ENCODE measurements at places on chromosomes 7 and 10.
A peak's percentile ranks its signal among the peaks of the same experiment; 100 is the strongest.

- DNase-seq, result no peak
These were observed 17.1 kb downstream of the MCU start for GRCh38 chr10:72709041-72709440.

DNA sequence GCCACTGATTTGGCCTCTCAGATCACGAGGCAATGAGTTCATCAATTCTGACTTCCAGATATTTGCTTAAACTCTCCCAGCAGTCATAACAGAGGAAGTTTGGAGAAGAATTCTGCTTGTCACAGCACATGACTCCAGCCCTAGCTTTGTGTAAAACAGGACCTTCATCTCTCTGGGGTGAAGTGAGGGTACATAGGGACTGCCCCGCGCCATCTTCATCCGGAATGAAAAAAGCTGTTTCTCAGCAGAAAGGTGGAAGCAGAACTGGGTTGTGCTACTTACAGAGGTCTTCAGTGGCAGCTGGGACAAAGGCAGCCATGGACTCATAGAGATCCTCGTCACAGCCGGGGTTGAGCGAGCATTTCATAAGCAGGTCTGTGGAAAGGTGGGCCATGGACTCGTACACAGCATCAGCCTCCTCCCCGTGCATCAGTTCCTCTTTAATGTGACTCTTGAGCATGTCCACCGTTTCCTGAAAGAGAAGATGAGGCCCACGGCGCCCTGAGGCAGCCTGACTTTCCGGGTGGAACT is 58.4 kb upstream of the TM9SF3 start:
- DNase-seq, result no peak

- no peak for DNase-seq
These were observed 230.4 kb downstream of the ACTR3B start for GRCh38 chr7:152989889-152990380.

DNA sequence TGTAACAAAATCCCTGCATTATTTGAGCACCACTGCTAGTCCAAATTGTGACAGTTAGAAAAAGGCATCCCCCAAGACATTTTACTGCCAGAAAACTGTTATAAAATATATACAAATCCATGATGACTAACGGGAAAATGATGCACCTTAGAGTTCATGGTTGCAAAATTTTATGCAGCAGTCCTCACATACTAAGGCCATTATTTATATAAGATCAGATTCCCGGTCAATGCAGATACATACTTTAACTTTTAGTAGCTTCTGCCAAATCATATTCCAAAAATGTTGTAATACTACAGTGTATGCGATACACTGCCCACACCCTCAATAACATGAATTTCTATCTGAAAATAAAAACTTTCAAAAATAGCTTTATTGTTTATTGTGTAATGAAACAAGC is 239.9 kb upstream of the ZNF32 start:
- DNase-seq, result no peak

DNA sequence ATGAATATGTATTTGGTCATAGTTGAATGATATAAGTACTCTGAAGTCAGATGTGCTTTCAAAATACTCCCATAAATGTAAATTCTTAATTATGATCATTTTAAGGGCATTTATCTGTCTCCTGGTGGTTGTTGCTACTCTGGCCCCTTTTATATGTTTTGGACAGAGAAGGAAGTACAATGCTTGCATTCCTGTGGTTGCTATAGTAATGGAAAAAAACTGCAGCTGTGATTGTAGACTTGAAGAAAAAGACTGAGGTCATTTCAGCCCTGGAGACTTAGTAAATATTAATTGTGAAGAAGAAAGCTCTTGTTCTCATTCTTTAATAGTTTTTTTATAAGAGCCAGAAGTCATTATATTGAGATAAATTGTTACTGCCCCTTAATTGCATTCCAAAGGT is 70.2 kb upstream of the FERD3L start:
- no peak for DNase-seq

- no peak for DNase-seq
These were observed 258.2 kb upstream of the GLI3 start for GRCh38 chr7:42495256-42495655.

DNA sequence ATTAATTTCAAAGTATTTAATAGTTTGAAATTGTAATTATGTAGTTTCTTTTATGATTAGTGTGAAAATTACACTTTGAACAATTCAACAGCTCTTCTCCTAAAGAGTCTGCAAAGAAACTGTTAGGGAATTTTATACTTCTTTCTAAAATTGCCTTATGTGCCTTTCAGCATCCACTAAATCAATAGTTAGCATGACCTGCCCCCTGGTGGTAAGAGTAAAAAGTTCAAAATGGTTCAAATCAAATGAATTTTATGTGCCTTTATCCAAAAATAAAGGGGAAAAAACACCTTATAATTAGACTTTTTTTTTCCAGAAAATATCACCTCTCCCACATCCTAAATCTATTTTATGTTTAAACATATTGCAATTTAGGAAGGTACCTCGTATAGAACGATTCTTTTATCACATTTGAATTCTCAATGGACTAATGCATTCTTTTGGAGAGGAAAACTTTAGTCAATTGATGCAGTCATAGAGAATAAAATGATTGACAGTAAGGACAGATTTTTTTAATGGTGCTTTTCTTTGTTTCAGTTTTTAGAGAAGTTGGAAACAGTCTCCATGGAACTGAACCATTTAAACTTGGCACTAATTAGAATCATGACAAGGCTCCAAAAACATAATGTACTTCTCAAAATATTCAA is 163.7 kb downstream of the SEMA3D start:
- DNase-seq, result no peak

- DNase-seq, result no peak
These were observed 209.8 kb upstream of the C7orf33 start for GRCh38 chr7:148380596-148381419.

DNA sequence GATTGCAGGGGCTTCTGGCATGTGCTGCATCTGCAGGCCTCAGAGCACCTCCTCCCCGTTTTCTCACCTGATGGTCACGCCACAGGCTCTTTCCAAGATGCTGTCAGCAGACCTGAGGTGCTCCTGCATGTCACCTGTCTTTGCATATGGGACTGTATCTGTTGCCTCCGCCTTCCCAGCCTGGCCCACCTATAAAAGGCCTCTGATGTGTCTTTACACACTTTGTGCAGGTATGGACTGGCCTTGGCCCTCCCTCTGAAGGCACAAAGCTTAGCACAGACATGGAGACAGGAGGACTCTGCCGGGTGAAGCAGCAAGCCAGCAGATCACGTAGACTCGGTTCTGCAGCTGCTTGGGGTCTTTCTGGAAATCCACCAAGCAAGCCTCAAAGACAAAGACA is 220.9 kb upstream of the PPP2R2D start:
- no peak for DNase-seq

- no peak for DNase-seq
These were observed 341.5 kb downstream of the OTUD1 start for GRCh38 chr10:23780331-23780730.

DNA sequence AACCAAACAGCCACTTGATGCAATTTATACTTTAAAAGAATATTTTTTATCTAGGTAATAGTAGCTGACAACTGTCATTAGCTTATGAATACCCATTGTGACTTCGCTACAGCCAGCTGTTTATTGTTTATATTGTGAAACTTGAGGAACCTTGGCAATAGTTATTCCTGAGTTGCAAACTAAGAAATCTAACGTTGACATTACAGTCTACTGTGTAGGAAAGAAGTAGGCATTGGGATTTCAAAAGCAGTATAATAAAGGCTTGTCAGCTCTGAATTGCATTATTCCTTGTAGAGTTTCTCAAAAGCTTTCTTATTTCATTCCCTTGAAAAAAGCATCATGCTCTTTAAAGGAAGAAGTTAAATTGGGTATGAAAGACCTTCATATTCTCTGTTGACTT is 42.7 kb upstream of the OIT3 start:
- no peak for DNase-seq

DNA sequence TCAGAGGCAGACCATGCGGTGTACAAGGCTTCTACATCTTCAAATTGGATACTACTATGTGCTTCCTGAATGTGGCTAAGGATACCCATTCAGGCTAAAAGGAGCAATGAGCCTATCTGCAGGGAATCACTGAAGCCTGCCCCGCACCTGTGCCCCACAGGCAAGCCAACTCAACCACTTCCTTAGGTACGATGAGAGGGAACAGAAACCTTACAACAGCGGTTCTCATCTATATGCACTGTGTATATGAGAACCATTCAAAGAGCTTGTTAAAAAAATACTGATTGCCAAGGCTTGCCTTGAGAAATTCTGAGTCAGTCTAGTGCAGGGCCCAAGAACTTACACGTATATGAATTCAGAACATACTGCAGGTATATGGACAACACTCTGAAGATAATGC is 679.6 kb downstream of the PARD3 start:
- no peak for DNase-seq

- DNase-seq, result no peak
These were observed at the start of gene CCL26 for GRCh38 chr7:75772081-75773077. Gene CCL26 (minus strand): TSS chr7:75772211. CDS start chr7:75772176, 35 bp downstream.

- DNase-seq, result no peak
These were observed 8.6 kb downstream of the VWC2 start for GRCh38 chr7:49781996-49782395.

- DNase-seq, result no peak
These were observed 3.7 kb upstream of the SLC16A9 start for GRCh38 chr10:59713196-59713821.

- DNase-seq, result no peak
These were observed 69.1 kb downstream of the SHH start for GRCh38 chr7:155743177-155743576.

GRCh38 chr7:81484261-81484660 is 285.6 kb downstream of the HGF start:
- DNase-seq, result no peak

GRCh38 chr7:20141002-20141345 is 76.2 kb downstream of the MACC1 start:
- DNase-seq, result no peak

DNA sequence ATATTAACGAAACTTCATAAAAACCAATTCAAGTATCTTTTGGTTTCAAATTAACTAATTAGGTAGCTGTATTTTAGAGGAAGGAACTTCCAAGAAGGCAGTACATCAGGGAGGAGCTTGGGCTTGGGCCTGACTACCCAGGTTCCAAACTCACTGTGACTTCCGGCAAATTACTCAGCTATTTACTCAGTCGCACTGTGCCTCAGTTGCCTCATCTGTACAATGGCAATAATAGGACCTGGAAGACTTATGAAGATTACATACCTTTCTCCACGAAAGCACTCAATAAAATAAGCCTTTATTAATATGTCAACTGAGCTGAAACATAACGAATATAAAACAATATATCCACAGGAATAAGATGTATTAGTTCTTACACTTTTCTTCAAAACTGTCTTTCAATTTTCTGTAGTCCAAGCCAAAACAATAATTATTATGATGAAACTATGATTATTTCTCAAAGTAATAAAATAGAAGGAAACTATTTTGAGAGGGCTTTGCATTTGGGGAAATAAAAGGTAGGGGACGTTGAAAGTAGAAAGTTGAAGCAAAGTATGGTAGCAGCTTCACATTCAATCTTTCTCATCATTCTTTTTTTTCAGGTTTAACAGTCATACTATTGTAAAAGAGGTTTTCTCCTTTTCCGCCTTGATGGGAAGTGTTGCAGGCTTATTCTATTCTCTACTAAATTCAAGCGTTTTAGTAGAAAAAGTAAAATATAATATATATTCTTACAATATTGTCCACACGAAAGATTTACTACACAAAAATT is 10.5 kb upstream of the EBLN1 start:
- no peak for DNase-seq

GRCh38 chr10:133336577-133337369 is at the start of gene CALY:
Gene CALY (minus strand): TSS chr10:133336896. CDS start chr10:133328989, 7,907 bp downstream.
- peak; percentile 77 for DNase-seq

- DNase-seq, result no peak
These were observed 68.1 kb downstream of the PRTFDC1 start for GRCh38 chr10:24884316-24884715.

DNA sequence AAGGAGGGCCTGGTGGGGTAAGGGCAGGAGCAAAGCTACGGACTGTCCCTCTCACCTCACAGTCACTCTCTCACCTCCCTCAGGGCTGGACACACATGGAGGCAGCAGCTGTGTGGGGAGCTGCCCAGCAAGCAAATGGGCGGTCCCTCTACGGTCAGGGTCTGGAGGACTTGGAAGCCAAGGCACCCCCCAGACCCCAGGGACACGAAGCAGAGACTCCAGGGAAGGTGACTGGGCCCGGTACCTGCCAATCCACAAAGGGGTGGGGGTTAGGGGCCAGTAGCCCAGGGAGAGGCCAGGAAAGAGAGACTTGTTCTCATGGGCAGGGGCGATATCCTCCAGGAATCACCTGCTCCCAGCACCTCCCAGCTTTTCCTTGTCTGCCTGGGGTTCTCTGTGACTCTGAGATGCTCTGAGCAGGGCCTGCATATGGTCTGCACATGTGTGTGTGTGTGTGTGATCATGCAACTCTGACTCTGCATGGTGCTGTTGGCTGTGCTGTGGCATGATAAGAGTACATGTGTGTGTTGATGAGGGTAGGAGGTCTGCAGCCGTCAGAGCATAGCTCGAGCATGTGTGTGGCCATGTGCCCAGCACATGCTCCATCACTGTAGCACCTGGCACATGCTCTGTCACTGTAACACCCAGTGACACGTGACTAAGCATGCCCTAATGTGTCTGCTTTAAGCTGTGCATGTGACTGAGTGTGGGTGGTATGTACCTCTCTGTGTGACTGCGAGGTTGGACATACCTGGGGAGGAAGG is 4.6 kb upstream of the LDB3 start:
- DNase-seq, result no peak

All from activated CD4-positive, CD25-positive, alpha-beta regulatory T cell treated with anti-CD3 and anti-CD28 coated beads, Interleukin-2, amount 50 U/mL, for 72 hours (primary cell).